ENCODE measurements at places on chromosomes 11 and 22.

DNA sequence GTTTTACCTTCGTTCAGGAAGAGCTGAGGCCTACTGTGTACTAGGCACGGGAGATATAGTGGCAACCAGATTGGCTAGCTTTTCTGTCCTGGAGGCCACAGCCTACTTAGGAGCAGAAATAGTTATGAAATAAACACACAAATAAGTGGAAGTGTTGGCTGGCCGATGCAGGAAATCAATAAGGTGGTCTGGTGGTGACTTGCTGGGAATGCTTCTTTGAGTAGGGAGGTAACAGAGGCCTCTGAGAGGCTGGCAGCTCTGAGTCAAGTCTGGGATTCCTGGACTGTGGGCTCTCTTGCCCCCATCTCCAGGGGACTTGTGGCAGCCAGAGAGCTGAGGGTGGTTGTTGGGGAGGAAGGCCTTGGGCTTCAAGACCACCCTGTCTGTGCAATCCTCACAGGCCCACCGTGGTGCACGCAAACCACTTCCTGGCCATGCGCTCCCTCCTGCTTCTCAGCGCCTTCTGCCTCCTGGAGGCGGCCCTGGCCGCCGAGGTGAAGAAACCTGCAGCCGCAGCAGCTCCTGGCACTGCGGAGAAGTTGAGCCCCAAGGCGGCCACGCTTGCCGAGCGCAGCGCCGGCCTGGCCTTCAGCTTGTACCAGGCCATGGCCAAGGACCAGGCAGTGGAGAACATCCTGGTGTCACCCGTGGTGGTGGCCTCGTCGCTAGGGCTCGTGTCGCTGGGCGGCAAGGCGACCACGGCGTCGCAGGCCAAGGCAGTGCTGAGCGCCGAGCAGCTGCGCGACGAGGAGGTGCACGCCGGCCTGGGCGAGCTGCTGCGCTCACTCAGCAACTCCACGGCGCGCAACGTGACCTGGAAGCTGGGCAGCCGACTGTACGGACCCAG, 4.1 kb downstream of the SERPINH1 start:
- DNase-seq, result no peak

DNA sequence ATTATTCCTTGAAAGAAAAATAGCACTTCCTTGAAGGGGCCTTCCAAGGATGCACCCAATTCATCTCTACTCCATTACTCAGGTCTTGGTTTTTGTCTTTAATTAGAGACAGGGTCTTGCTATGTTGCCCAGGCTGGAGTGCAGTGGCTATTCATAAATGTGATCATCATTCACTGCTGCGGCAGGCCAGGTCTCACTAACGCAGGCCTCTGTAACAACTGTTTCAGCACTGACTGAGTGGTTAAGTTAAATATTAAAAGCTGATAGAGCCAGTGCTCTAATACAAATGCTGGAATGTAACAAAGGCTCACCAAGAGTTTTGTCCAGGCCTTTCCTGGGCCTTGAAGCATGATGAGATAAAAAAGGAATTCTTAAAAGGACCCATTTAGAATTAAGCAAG, 61.4 kb upstream of the GNAZ start:
- no peak for DNase-seq

- DNase-seq, result no peak
These were observed 28.1 kb downstream of the ZNF214 start for GRCh38 chr11:6992026-6992425.

DNA sequence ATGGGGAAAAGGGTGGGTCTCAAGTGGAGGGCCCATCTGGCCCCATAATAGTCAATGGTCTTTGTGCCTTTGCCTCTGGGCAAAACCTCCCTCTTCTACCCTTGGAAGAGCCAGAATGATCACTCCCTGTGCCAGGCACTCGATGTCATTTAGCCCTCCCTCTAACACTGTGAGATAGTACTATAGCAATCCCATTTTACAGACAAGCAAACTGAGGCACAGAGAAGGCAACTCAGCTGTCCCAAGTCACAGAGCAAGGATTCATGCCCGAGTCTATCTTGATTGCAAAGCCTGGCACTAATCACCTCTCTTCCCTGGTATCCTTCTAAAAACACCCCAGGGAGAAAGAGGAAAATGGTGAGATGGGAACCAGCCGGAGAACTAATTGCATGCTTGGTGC, 76.4 kb downstream of the TP53I11 start:
- no peak for DNase-seq

GRCh38 chr11:119380827-119381180, 686 bp downstream of the USP2 start:
- no peak for DNase-seq

DNA sequence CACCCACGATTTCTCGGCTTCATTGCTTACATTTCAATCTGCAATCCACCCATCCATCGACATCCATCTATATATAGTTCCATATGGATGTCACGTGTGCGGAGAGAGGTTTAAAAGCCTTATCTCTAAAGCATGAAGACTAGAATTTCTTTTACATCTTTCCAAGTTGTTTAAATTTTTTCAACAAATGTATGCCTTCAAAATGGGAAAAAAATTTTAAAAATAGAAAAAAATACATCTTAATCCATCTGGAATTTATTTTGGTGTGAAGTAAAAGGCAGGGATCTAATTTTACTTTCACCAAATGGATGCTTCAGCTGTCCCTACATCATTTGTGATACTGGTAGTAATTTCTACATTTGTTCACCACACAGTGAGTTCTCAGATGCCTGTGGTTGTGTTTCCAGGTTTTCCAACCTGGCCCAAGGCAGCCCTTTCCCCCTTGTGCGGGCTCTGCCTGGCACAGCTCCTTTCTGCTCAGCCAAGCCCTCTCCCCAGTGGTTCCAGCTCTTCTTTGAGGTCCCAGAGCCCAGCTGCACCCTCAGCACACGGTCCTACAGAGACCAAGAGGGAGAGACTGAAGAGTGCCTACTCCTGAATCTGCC, 37.6 kb upstream of the KLHL35 start:
- DNase-seq, result no peak

GRCh38 chr22:17965538-17966402, 58.6 kb downstream of the MICAL3 start:
- no peak for DNase-seq

DNA sequence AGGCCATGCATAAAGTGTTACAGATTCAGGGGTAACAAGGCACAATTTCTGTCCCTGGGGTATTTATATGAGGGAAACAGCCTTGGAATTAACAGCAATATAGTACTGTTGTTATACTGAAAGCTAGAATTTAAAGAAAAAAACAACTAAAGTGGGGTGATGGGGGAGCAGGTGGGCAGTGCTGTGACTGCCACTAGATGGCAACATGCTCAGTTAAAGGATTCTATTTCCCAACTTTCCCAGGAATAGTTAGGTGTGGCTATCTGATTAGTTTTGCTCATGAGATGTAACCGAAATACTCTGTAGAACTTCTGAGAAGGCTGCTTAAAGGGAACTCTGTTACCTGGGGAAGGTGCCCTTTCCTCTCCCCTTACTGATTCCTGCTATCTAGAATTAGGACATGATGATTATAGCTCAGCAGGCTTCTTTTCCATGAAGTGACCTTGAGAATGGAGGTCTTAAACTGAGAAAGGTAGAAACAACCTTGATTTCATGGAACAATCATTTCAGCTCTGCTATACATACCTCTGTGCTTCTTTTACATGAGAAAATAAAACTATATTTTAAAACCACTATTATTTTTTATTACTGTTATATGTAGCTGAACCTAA, 102.6 kb downstream of the RELT start:
- peak; percentile 45 for DNase-seq

GRCh38 chr11:33658195-33658900, 42.3 kb downstream of the C11orf91 start:
- no peak for DNase-seq

- no peak for DNase-seq
These were observed 332.5 kb upstream of the NCAM1 start for GRCh38 chr11:112628676-112629075.

GRCh38 chr11:36452236-36452940, 57.7 kb downstream of the TRAF6 start:
- DNase-seq, result no peak

DNA sequence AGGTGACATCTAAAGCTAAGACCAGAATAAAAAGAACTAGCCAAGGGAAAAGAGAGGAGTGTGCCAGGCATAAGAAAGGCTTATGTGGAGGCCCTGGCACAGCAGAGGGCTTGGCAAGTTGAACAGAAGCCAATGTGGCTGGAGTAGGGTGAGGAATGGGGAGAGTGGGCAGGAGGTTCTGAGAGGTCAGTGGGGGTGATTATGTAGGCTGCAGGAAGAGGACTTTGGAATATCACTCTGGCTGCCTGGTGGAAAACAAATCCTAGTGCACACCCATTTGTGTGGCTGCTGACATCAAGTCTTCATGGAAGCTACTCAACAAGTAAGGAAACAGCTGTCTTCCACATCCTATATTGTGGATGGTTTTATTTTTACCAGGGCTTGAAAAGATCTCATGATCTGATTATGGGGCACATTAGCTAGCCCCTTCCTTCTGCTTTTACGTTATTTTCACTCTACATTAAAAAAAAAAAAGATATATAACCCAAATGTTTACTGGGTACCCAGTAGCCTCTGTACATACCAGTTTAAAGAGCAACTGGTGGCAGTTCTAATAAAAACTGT, 3.4 kb downstream of the MRPL16 start:
- no peak for DNase-seq

DNA sequence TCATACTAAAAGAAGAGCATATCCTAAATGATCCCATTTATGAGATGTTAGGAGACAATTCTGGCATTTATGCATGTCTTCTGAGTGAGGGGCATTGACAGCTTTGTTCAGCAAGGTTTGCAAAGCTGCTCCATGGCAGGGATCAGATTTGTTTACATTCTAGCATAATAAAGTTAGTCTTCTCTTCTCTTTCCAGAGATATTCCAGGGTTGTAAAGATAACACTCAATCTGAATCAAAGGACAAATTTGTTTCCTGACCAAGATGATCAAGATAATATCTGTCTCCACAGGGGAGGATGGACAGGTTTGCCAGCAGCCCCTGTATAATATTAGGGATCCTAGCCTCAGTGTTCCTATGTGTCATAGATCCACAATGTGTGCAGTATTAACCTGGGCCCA, 77.5 kb upstream of the ZC3H12C start:
- DNase-seq, result no peak

- DNase-seq, result no peak
These were observed 5.4 kb downstream of the TNRC6B start for GRCh38 chr22:40183029-40183581.

DNA sequence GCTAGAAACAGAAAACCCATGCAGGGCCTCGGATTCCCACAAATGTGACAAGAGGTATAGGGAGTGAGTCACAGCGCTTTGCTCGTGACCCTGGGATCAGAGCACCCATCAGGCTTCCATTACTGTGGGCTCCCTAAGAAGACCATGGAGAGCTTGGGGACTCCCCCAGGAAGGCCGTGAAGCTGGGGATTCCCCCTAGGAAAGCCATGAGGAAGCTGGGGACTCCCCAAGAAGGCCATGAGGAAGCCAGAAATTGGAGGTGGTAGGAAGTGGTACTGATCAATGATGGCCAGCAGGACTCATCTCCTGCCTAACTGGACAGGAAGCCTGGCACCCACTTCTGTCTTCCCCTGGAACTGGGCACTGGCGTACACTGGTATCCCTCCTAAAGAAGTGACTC, 10.1 kb upstream of the DCPS start:
- no peak for DNase-seq

- DNase-seq, result no peak
These were observed 611.7 kb downstream of the NTM start for GRCh38 chr11:131982154-131982553.

DNA sequence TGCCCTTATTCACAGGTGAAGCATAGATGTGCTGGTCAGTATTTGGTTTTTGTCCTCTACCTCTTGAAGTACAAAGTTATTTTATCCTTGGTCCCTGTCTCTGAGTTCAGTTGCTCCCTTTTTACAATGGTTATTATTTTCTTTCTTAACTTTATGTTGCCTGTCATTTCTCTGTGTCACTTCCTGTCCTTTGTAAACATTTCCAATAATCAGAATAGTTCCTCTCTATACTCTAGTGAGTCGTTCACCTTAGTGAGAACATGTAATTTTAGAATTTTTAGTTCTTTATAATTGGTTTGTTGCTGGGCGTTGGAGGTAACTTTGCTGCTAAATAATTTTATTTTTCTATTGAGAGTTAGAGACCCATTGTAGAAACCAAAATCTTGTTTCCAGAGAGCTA, 16.0 kb downstream of the CSTPP1 start:
- no peak for DNase-seq

GRCh38 chr11:45897556-45897955, 9.5 kb downstream of the FREY1 start:
- peak; percentile 33 for DNase-seq

DNA sequence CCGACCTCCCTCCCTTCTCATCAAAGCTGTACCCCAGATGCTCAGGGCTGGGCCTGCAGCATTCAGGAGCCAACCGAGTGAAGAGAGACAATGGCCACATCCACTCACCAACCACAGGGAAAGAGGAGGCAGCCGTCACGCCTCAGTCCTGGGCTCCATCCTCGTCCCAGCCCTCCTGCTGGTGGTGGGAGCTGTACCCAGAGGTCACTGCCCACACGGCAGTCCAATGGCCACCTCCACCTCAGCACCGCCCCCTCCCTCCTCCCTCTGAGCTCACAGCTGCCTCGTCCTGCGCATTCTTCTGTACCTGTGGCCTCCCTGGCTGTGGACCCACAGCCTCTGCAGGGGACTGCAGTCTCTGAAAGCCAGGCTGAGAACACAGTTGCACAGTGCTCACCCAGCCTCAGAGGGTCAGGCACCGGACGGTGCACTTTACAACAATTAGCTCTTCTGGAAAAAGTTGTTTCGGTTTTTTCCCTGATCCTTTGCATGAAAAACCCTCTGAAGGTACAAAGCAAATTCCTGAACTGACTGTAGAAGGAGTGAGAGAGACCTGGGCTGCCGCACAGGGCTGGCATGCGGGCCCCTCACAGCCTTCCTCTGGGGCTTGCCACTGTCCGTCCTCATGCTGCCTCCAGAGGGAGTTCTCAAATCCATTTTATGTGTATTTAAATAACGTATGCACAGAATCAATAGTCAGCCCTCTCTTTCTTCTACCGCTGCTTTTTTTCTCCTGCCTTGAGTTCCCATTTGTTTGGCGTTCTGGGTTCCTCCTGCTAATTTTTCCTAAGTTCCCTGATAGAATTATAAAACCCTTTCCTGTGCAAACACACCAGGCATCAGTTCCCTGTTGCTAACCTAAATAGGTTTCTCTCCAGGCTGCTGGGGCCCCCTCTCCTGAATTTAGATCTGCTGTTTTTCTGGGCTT, 52.7 kb downstream of the PHF21B start:
- no peak for DNase-seq

DNA sequence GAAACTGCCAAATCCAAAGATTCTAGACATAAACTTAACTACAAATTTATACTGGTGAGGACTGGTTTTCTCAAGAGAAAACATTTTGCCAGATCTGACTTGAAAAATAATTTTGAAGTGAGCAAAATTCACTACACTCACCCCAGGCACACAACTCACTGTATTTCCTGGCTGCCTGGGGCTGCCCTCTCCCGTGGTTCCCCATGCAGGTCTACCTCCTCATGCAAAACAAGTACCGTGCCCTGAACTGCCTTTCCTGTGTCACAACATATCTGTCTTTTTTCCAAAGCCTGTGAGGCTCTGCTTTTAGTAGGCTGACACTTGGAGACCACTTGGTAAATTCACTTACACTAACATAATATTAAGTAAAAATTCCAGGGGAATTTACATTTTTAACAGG, 76.4 kb downstream of the LIF start:
- no peak for DNase-seq

All from SK-N-SH (cell line).